ENCODE measurements at places on chromosomes 12 and 14.

GRCh38 chr14:63345826-63346225 is 27.1 kb upstream of the GPHB5 start:
- no peak for DNase-seq

DNA sequence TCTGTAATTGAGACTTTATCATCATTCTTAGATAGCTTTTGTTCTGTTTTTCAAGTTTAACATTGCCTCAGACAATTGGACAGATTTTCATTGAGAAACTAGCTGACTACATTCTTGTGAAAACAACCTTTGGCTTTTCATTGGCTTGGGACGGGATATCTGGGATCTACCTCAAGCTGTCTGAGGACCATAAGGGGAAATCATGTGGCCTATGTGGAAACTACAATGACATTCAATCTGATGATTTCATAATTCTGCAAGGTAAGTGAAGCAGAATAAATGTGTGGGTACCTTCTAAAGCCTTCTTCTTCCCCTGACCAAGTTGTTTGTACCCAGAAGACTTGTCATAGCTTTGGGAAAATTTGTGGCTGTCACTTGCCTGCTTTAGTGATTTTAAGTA is 133.5 kb downstream of the OTOGL start:
- DNase-seq = no peak

- DNase-seq = no peak
Measured at GRCh38 chr12:54409267-54409666, 9.8 kb downstream of the ITGA5 start.

DNA sequence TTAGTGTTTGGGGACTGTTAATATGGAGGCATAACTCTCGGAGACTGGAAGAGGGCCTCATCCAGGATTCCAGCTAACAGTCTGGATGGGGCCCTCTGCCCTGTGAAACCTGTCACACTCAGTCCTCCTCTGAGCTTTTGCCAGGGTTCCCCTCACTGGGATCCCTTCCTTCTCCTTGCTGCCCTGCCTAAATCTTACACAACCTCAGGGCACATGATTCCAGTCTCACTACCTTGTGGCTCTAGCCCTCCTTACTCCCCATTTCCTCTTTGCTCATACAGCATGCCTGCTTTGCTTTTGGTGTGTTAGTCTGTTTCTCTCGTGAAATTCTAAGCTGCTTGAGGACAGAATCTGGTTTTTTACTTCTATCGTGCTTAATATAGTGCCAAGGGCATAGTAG is 942 bp upstream of the GSG1 start:
- DNase-seq = peak; percentile 39

- peak; percentile 26 for DNase-seq
Measured at GRCh38 chr14:61564618-61565091, 130.7 kb upstream of the HIF1A start.

- DNase-seq = no peak
Measured at GRCh38 chr12:61574339-61574738, 685.9 kb upstream of the USP15 start.

GRCh38 chr12:91603060-91603459 is 420.4 kb upstream of the DCN start:
- DNase-seq = no peak

DNA sequence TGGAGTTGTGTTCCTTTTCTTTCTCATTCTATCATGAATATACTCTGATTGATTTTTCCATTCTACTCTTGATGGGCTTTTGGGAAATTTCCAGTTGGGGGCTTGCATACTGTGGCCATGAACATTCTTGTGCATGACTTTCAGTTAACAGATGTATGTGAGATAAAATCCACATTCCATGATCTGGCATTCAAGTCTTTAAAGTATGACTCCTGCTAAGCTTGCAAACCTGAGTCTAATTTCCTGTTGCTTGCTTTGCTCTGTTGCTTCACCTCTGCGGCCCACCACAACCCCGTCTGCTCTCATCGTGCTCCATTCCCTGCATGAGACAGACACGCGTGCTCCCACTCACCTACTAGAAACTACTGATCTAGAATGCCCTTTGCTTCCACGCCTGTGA is 24.3 kb upstream of the NPAS3 start:
- DNase-seq = no peak

GRCh38 chr12:51059086-51059485 is 11.0 kb downstream of the LETMD1 start:
- no peak for DNase-seq

- DNase-seq = peak; percentile 67
Measured at GRCh38 chr14:59187802-59188460, 536 bp upstream of the DAAM1 start.

DNA sequence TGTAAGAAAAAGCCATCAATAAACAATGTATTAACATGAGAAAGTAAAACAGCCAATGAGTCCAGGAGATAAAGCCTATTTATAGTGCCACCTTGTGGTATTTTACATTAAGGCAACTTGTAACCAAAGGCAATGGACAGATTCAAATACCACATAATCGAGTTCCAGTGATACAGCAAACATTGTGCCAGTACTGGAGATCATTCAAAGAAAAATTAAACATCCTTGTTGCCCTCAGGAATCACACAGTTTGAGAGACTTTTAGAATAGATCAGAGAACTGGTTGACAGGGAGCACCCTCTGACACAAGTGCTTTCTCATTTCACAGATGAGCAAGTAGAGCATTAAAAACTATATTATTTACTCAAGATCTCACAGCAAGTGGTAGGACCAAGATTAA is 98.1 kb downstream of the DDHD1 start:
- peak; percentile 47 for DNase-seq

GRCh38 chr12:43241986-43242385 is 310.0 kb downstream of the ADAMTS20 start:
- no peak for DNase-seq

DNA sequence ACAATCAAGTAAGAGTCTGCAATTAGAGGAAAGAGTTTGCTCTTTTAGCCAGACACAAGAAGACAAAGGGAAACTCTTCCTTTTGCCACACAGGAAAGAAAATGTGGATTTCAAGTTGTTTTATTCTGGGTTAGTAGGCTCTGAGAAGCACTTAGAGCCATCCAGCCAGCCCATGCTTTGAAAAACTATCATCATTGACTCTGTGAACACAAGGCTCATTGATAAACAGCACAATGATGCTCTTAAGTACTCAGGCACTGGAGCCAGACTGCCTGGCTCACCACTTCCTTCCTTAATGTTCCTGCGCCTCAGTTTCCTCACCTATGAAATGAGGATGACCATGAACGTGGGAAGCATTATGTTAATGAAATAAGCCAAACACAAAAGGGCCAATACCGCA is 150.2 kb upstream of the EEA1 start:
- no peak for DNase-seq

- no peak for DNase-seq
Measured at GRCh38 chr12:106729611-106730010, 44.9 kb upstream of the RIC8B start.

- DNase-seq = no peak
Measured at GRCh38 chr12:53051881-53052412, 2.1 kb downstream of the TNS2 start.

DNA sequence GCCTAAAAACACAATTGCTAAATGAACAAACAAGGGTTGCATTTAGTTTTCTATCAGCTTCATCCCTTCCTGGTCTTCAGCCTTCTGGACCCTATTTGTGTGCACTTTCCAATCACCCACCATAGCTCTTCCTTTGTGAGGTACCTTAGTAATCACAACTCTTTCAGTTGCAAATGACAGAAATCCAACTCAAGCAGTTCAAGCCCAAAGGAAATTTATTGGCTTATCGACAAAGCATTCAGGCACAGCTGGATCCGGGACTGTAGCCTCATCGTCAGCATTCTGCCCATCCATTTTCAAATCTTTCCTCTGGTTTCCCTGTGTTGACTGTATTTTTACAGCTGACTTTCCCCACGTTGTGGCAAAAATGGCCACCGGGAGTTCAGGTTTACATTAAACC is 148.6 kb upstream of the VASH1 start:
- no peak for DNase-seq

DNA sequence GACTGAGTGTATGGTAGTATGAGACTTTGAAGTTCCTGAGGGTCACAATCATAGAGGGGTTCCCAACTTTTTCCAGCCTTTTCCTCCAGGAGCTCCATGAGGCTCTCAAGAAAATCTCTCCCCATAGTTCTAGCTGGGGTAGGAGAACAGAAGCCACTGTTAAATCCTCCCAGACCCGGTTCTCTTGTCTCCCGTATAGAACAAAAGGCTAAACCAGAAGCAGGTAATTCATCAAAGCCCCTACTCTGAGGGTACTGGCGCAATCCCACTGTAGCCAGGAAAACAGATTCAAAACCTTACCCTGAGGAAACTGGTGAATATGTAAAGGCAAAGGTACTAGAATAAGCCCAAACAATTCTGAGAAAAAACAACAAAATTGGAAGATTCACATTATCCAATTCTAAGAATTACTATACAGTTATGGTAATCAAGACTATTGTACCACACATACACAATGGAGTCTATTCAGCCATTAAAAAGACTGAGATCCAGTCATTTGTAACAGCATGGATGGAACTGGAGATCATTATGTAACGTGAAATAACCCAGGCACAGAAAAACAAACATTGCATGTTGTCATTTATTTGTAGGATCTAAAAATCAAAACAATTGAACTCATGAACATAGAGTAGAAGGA is 20.5 kb downstream of the OR8S1 start:
- DNase-seq = no peak

DNA sequence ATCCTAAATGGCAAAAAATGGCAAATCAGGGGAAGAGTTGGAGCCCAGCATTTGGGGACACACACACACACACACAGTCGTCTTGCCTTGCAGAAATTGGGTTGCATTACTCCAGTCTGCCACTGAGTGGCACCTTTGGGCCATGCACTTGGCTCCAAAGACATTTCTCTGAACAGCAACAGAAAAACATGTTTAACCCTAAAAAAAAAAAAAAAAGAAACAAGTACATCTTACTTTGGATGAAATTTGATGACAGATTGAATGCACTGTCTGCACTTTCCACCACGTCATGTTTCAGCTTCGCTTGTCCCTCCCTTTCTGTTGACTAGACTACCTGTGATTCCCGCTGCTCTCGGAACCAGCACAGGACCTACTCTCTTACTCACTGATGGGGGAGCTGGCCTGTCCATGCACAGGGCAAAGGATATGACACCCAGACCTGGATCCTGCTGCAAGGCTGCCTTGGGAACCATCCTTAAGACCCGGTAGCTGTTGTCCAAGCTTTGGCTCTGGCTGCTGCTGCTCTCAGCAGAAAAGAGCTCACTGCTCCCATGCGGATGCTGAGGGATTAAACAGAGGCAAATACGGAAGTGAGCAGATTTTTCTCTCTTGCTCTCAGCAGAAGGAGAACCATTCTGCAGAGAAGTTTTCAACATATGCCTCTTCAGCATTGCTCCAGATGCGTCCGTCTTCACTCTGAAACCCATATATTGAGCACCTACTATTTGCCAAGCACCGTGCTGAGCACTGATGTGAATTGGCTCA is 376.8 kb downstream of the DPF3 start:
- peak; percentile 72 for DNase-seq

DNA sequence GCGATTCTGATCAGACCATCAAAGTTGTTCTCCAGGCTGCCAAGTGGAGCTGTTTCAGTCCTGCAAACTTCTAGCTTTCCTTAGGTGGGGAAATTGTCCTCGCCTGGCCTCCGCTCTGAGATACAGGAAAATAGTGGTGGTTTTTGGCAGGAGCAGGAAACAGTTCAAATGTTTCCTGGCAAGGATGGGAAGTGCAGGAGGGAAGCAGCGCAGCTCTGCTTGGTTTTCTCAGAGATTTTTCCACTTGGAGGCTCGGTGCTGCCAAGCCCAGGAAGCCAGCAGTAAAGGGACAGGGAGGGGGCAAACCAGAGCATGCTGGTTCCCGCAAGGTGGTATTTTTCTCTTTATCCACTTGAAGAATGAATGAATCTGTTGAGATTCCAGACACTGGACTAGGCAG is 17.0 kb downstream of the TMEM63C start:
- DNase-seq = no peak

DNA sequence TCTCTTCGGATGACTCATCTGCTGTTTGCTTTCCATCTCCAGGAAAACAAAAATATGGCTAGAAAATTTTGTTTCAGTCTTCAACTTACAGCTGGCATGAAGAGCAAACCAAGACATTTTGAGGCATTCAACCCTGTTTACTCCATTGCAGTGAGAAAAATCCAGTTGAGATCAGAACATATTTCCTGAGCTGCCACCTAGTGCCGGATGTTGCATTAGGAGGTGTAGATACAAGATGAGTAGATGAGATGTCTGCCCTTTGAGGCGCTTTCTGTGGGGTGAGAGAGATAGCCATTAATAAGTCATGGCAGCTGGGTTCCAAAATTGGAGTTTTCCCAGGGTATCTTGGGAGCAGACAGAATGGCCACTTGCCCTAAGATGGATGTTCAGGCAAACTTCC is 171.1 kb downstream of the PRKCH start:
- DNase-seq = no peak

DNA sequence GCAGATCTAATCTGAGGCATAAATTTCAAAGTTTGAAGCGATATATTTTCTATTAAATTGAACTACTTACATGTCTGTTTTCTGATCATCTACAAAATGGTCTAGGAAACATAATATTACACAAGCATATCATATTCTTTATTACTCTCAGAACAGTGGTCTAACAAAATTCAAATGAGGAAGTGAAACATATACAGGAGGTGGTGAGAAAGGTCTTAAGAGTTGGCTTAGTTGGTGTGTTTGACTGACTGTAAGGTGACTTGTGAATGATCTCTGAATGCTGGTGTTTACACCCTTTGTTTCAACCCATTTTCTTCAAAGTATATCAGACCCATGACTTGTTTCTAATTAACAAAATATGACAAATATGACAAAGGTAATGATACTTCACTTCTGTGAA is 1156.8 kb downstream of the SLC16A7 start:
- peak; percentile 11 for DNase-seq

DNA sequence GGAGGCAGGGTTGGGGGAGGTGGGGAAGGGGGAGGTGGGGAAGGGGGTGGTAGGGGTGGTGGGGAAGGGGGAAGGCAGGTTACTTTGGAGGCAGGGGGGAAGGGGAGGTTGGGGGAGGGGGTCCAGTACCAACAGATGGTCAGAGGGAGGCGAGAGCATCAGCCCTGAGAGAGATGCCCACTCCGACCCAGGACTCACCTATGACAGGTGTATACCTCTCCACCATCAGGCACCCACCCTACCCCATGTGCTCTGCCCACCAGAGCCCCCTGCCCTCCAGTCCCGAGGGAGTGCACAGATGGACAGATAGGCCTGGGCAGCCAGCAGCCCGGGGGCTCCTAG is 18.6 kb downstream of the JAG2 start:
- no peak for DNase-seq

DNA sequence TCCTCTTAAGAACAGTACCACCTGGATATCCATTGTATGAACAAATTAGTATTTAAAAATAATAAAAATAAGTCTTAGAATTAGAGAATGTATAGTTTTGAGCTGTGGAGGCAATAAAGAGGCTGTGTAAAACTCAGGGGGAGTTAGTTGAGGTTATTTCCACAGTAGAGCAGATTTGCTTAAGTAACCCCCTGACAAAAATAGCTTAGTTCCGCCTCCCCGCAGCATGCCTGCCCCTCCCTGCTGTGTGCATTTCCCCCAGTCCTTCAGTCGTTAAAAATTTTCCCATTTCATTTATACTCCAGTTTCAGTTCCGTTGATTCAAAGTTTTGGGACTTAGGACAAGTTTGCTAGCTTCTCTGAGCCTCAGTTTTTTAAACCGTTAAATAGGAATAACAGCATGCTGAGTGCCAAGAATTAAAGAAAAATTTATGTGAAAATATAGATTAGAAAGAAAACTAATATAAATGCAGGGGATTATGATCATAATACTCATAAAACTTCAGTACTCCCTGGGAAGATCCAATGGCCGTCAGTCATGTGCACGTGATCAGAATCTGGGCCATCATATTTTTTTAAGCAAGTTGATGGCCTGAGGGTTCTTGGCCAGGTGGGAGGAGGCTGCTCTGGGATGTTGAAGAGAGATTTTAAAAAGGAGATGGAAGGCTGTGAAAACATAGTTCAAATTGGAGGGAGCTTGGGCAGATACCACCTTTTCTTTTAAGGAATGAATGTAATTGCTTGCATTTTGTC is 14.5 kb upstream of the SLC38A2 start:
- peak; percentile 89 for DNase-seq

Measured in NB4 (cell line).